ENCODE measurements at places on chromosomes 6 and 20. TPM values are rescaled to one million over a fixed set of nuclear protein-coding genes. Genes with fewer than 3 reads are reported as not detected.

DNA sequence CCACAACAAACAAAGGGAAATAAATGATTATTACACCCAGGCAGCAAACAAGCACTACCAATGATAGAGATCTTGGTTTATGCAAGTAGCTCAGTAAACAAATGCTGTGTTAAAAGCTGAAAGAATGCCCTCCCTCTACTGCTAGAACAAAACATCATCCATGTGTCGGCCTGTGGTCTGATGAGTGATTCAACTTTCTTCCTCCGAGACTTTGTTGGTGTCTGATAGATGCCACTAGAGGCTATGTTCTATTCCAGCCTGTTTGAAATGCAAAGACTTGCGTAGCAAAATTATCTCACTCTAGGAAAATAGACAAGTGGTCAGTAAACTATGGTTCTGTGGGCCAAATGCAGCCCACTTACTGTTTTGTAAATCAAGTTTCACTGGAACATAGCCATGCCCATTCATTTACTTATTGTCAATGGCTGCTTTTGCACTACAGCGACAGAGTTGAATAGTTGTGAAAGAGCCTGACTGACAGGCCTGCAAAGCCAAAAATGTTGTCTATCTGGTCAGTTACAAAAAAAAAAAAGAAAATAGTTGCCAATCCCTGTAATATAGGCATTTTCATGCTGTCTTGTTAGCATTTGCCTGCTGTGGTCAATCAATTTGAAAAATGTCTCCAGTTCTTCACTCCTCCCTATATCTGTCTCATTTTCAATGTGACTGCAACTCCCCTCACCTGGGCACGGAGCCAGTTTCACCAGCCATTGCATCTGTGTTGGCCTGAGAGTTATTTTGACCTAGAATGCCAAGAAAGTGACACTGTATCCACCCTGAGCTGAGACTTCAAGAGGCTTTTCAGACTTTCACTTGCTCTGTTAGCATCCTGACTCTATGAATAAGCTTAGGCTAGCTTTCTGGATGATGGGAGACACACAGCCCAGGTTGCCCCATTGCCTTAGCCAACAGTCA, 544.6 kb upstream of the BTBD3 start:
- no peak for DNase-seq

DNA sequence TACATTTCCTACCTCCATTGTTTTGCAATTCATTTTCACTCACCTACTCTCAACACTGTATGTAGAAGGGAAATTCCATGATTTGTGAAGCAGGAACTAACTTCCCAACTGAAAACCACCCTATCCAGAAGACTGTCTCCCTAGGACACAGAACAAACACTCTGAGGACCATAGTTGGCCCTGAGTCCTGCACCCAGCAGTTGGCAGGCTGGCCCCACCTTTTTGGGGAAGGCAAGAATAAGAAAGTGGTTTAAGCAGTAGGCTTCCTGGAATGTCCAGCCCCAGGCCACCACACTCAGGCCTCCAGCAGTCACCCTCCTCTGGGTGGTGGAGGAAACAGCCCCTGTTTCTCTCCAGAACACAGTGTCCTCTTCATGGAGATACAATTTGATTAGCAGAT, 258.8 kb downstream of the ARHGAP18 start:
- no peak for DNase-seq

The SENP6 gene
- 165 TPM for polyA plus RNA-seq

DNA sequence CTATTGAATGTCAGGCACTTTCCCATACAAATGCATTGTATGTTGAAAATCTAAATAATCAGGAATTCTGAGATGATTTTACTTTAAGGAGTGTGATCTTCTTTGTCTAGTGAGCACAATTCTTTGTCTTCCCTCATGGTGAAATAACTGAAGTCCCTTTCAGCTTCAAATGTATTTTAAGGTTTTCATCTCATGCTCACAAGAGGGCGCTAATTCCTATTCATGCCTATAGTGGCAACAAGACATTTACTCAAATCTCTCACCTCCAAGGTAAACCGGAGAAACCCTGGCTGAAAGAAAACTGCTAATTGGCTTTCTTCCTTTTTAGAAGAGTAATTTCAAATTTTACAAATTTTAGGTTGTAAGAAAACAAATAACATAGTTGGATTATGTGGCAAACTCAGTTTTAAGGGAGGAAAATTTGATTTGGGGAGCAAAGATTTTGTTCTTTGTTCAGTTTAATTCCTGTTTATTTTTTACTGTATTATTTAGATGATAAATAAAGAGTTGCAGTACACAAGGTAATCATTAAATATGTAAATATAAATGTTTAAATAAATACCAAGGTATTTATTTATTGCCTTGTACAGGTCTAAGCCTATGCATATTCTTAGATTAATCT, 69.1 kb downstream of the SLC35F1 start:
- peak; percentile 42 for DNase-seq

DNA sequence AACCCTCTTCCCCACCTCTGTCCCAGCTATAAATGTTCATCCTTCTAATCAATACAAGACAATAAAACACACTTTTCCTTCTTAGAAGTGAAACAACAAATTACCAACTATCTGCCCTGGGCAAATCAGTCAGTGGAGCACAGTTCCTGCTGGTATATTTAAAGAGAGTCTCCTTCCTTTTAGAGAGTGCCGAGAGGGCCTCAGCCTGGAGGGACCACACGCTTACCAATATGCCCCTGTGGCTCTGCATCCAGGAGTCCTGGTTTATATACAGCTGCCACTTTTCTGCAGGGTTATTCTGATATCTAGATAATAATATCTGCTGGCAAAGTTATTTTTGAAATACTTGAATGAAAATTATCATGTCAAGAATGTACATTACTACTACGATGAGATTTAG, 87.4 kb upstream of the KCNK16 start:
- DNase-seq, result no peak

GRCh38 chr20:62143957-62144825, 622 bp downstream of the SS18L1 start:
- DNase-seq, result no peak

DNA sequence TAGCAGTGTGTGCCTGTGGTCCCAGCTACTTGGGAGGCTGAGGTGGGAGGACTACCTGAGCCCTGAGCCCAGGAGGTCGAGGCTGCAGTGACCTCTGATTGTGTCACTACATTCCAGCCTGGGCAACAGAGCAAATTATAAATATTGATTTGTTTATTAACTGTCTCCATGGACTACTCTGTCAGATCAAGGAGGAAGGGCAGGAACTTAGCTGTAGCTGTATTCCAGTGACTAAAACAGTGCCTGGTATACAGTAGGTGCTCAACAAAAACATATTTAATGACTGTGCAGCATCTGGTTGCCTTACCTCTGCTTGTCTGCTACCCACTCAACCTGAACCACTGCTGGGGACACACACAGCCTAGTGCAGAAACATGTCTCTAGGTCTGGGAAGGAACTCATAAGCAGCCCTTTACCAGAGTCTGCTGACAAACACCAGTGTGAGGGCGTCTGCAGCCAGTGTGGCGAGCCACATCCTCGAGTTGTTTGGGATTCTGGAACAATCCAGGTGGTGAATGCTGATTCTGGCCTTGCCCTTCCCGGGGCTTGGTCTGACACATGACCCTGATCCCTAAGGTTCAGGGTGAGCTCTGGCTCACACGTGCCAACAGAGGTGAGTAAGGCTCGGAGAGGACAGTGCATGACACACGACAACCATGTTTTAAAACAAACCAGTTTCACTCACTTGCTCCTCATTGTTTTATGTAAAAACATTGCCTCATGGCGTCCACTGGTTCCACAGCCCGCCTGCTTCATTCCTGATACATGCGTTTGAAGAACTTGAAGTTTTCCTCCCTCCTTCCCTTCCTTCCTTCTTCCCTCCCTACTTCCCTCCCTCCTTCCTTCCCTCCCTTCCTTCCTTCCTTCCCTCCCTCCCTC, 117.9 kb upstream of the ZNF217 start:
- no peak for DNase-seq

DNA sequence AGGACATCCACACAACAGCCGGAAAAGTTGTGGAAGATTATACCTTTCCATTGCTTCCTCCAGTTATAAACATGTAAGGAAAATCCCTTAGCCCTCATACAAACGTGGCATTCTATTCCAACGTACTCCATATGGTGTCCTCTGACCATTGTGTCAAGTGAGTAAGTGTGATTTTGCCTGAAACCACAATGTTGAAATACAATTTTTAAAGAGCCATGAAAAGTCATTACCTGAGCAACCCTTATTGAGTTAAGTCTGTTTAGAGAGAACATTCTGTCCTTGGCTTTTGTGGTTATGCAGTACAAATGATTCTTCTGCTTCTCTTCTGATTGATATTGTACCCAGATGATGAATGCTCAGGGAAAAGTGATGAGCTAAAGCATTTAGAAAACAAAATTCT, 530.1 kb downstream of the HAO1 start:
- no peak for DNase-seq

DNA sequence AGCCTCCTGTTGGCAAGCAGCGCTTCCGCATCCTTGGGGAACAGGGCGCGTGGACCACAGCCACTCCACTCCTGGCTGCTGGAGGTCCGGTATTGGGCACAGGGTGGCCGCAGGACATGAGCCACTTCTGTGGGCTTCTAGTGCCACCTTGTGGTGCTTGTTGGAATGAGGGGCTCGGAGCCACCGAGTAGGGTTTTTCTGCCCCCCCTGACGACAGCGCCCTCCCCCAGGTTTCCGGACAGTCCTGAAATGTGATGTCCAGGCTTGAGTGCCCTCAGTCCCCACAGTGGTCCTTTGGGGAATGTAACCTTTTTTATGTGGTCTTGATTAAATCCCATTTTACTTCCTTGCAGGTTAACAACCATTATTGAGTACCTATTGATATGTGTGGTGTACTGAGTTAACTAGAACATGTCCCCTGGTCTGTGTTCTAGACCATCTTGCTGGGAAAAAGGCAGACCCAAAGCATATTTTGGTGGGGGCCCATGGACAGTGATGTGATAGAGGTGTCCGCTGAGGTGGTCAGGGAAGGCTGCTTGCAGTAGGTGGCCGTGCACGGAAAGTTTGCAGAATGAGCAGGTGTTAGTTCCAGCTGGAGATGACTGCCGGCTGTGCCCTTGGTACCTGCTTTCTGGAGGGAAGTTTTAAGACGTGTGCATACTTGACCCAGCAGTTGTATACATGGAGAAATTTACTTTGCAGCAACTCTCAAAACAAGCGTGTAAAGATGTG, 70.0 kb downstream of the PTPN1 start:
- no peak for DNase-seq

The C6orf58 gene
- 0.38 TPM for polyA plus RNA-seq

The LHFPL5 gene
- polyA plus RNA-seq, result 0.24 TPM

The NKAPL gene
- polyA plus RNA-seq, result 0.91 TPM

Measured in left renal pelvis (tissue), 4 donors.